Left renal pelvis (tissue), 4 donors: ENCODE measurements at places on chromosomes 3 and 15.

- DNase-seq = no peak
Observed at GRCh38 chr3:153320585-153321128, 158.6 kb downstream of the RAP2B start.

DNA sequence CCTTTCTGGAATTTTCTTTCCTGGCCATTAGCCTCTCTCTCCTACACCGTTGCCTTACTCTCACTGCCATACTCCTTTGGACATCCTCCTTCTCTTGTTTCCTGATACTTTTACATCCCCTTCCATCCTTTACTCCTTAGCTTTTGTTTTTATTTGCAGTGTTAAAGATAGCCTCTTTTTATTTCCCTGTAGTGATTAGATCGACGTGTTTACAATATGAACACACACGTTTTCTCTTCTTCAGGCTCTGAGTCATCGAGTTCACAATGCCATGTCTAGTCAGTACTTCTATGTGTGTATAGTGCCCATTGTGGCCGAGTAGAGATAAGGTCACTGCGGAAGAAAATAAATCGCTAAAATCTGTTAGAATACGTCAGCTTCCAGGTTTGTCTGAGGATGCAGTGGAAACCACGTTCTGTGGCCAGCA, 208.5 kb downstream of the LPP start:
- DNase-seq = no peak

DNA sequence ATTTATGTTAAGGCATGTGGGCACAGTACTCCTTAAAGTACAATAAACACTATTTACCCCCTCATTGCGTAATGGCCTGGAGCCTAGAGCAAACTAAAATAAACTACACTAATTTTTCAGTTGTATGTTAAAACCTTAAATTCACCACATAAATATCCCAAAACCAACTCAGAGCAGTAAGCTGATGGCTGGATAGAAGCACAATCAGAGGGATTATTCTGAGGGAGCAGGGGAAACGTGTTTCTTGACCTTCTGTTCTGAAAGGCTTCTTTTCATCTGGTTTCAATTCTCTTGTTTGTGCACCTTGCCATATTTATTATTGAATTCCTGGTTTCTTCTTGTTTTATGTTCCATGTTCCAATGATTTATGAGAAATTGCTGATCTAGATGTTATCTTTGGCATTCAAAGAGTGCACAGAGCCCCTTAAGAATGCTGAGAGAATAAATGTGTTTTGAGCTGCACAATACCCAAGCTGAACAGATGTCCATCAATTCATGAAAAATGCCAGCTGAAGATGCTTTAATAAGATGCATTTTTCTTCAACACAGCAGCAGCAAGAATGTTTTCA, 29.6 kb downstream of the RPL22L1 start:
- DNase-seq = no peak

DNA sequence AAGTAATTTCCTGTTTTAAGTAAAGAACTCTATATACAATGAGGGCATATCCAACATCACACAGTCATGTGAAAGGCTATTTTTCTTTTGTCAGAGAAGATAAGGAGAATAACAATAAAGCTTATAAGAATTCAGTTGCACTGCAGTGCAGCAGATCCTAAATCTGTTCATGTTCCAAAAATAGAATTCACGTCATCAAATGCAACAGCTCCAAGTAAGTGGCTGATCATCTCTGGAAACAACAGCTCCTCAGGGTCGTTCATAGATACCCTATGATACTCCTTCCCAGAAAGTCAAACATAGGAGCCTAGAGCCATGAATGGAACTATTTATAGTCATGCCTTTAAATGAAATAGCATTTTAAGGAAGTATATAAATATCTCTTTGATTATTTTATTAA, 100.2 kb downstream of the FMN1 start:
- DNase-seq = no peak

GRCh38 chr3:123602325-123602724, 17.5 kb upstream of the HACD2 start:
- DNase-seq = no peak

GRCh38 chr15:86919581-86919980, 839.9 kb downstream of the AGBL1 start:
- no peak for DNase-seq

DNA sequence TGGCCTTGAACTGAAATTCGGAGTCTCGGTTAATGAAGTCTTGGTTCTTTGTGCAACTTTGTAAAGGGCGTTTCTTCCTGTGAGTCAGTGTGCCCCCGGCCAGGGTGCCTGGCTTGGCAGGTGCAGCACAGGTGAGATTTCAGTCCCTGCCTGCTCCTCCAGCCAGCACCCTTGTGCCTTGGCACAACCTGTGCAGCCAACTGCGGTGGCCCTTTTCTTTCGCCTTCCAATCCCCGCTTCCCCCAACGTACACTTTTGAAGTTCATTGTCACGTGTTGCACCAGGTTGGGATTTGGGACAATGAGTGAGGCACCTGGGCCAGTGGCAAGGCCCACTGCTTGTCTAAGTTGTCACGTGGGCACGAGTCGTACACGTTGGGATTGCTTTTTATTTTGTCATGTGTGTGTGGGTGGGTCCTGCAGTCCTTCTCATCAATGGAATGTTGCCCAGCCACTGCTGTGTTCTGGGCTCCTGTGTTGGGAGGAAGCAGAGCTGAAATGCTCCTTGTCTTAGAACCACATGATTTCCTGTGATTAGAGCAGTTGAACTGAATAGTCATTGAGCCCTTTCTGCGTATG, 242.9 kb upstream of the BHLHE40 start:
- no peak for DNase-seq

DNA sequence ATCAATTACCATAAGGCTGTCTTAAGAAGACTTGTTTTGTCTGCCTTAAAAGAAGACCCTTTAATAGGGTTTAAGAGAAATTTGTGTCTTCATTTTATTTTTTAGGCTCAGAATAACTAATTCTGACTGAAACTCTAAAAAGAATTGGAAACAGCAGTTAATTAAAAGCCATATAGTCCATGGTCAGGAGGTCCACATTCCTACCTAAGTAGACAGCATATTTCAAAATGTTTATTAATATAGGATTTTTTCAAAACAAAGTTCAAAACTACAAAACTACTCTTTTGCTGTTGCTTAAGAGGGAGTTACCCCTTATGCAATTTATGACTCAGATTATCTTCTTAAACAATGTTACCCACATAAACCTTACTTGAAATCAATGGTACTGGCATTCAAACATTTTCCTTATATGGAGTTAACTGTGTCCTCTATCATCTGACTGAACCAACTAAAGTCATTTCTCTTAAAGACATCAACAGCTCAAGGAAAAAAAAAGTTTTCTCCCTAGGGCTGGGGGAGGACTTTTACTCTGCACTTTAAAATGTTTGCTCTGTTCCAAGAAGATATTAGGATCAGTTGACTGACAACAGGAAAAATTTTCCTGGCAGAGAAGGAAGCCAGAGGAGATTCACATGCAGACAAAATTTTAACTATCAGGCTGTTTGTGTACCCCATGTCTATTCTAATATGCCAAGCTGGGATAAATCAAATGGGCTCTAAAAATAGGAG, 56.8 kb upstream of the NANOGP8 start:
- no peak for DNase-seq
